ENCODE measurements at places on chromosomes 7 and 10. TPM values are rescaled to one million over a fixed set of nuclear protein-coding genes. Genes with fewer than 3 reads are reported as not detected.

DNA sequence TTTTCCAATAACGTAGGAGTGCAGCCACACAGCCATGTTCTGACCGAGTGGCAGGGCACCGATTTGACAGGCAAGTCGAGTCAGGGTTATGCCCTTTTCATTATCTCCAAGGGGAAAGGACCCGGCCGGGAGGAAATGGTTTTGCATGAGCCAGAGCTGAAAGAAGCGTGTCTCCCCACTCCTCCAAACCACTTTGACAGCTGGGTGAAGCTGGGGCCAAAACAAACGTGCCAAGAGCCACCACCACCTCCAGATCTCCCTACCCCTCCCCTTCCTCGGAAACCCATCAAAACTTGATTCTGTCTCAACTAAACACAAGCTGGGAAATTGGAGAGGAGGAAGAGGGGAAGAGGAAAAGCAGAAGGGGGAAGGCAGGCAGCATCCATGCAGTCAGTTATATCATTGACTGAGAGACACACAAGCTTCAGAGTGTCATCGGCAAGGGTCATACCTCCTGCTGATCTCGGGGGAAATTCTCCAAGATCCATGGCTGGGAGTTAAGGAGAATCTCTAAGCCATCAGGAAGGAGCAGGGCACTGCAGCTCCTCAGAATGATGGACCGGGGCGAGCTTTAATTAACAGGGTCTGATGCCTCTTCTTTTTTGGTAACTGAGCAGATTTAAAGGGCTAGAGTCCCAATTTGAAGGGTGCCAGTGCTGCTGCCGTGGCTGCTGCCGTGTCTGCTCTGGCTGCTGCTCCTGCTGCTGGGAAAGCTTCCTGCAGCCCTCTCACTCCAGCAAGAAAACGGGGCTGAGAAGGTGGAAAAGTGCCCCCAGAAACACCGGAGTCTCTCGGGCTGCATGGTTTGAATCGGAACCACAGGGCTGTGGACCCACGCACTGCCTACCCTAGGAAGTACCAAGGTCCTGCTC lies 34.7 kb upstream of the CALN1 start:
- no peak for DNase-seq

FGFR2 gene
- 6.1 TPM for total RNA-seq

NSUN6 gene
- 7.7 TPM for total RNA-seq

DNA sequence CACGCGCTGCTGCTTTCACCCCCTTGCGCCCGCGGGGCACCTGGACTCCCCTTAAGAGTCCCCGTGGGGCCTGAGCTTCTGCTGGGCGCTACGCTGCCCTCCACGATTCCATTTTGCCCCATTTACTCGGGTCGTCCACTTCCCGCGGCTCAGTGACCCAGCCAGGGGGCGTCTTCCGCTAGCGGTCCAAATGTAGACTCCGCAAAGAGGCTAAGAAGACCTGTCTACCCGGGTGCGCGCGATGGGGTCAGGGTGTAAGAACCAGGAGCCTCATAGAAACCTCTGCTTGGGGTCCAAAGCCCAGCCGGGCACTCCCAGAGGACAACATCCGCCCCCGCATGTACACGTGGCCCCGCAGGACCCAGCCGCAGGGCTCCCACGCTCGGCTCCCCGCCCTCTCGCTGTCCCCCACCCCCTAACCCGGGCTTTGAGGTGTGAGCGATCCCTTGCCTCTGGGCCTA lies 5.2 kb upstream of the HMX2 start:
- no peak for DNase-seq

ABCB8 gene
- 20.1 TPM for total RNA-seq

DNA sequence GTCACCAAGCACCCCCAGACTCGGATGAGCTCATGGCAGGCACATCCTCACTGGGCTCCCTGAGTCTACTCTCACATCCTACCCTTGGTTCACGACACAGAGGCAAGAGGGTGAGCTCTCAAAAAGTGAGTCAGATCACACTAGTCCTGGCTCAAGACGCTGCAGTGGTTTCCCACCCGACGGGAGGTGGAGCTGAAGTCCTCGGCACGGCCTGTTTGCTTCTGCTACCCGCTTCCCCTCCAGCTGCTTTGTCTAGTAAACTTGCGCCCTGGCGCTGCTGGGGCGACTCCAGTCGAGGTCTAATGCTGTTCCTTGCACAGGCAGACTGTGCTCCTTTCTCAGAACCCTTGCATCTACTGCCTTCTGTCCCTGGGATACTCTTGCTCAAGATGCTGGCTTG lies 13.5 kb upstream of the SFMBT2 start:
- DNase-seq = no peak

DNA sequence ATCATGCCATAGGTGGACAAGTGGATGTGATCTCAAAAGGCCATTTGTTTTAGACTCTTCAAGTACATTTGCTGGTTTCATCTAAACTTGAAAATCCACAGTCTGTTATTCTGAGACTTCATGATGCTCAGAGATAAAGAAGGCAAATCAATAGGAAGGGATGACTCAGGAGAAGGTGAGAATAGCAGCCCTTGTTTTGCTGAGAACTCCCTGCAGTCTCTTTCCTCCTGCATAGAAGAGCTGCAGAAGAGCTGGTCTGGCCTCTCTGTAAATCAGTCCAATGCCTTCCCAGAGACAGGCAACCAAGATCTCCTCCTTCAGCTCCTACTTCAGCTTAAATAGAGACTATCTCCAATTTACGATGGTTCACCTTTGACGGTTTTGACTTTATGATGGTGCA lies 4.0 kb upstream of the BAIAP2L1 start:
- DNase-seq = no peak

- no peak for DNase-seq
Observed at GRCh38 chr10:86105181-86105580, 261.4 kb downstream of the GRID1 start.

GRCh38 chr10:110344622-110345021 lies 39.9 kb upstream of the SMNDC1 start:
- DNase-seq = no peak

GOLGA7B gene
- 2.4 TPM for total RNA-seq

All from left cardiac atrium (tissue), 4 donors.